Left lung (tissue), 14 donors: ENCODE measurements at places on chromosomes 3 and 15.

DNA sequence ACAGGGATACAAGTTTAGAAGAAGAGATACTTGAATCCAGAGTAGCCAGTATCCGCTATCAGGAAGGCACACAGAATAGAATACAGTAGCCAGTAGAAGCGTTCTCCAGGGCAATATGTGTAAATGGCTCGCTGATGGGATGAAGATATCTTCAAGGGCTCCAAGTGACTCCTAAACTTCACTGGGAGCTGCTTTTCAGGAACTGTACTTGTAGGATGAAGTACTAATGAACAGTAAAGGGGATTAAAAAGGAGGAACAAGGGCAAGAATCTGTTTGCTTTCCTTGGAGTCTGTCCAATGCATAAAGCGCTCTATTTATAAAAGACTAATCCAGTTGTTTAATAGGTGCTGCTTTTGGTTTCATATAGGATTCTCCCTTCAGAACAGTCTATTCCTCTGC, 78.4 kb downstream of the THRB start:
- DNase-seq = no peak

DNA sequence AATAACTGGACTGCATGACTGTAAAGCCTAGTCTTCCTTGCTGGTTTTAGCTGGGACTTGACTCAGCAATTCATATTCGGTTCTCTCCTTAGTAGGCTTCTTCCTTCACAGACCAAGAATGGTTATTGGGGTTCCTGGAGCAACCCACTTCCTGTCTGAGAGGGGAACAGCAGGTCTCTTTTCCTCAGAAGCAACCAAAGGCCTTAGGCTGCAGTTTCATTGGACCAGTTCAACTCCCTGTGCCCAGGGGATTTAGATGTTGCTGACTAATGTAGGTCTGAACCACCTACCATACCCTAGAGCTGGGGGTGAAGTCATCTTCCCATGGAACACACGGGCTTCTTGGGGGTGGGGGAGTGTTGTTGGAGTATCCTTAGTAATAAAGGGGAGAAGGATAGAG, 84.0 kb upstream of the SKOR1 start:
- no peak for DNase-seq

DNA sequence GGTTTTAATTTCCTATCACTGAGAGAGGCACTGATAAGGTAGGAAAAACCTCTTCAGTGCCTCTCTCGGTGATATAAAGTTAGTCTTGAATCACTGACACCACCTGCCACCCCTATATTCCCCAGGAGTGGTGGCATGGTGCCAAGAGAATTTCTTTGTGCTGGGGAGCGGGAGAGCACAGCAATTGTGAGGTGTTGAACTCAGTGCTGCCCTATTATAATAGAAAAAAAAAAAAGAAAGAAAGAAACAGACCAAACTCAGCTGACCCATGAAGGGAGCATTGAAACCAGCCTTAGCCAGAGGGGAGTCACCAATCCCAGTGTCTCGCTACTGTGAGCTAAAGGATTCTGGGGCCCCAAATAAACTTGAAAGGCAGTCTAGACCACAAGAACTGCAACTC, 201.4 kb upstream of the STT3B start:
- no peak for DNase-seq

DNA sequence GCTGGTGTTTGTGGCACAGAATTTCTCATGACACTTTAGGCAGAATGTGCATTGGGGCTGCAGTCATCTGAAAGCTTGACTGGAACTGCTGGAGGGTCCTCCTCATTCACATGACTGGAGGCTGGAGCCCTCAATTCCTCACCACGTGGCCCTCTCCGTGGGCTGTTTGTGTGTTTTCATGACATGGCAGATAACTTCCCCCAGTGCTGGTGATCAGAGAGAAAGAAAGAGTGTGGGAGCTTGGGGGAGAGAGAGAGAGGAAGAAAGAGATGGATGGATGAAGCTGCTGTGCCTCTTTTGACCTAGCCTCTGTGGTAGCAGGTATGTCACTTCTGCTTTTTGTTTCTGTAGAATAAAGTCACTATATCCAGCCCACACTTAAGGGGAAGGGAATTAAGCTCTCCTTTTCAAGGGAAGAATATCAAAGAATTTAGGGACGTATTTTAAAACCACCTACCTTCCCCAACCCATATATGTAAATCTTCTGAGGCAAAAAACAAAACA, 169.6 kb upstream of the IL12A start:
- DNase-seq = no peak

GRCh38 chr3:186670155-186670554, 4.3 kb downstream of the HRG start:
- DNase-seq = no peak

DNA sequence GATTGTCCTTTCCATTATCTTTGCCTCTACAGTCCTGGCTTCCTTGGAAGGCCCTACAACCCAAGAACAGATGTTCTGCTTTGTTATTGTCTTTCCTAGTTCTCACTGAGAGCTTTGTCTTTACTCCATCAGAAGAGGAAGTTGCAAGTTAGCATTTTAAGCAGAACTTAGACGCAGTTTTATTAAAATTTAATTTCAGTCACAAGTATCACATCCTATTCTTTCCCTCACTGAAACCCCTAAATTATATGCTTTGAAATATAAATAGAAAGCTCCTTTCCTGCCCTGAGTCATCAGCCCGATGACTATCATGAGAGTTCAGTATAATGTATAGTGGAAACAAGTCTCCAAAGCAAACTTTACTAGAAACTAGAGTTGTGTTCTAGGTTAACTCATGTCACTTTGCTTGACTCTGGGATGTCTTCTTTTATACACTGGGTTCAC, 291.2 kb upstream of the RBMS3 start:
- DNase-seq = no peak

DNA sequence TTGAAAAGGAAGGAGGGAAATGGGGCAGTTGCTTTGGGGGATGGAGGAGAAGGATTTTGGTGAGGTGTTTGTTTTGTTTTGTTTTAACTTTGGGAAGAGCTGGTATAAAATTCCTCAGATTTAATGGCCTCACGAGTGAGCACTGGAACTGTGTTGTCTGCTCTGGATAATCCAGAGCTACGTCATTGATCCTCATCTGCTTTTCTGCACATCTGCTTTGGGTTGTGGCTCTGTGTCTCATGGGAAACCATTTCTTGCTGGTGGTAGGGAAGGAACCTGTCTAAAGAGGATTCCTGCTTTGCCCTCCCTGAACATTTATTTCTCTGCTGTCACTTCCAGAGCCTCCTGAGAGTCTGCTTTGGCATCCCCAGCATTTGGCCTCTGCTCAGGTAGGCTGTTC, 3.1 kb downstream of the SNRK start:
- DNase-seq = no peak

DNA sequence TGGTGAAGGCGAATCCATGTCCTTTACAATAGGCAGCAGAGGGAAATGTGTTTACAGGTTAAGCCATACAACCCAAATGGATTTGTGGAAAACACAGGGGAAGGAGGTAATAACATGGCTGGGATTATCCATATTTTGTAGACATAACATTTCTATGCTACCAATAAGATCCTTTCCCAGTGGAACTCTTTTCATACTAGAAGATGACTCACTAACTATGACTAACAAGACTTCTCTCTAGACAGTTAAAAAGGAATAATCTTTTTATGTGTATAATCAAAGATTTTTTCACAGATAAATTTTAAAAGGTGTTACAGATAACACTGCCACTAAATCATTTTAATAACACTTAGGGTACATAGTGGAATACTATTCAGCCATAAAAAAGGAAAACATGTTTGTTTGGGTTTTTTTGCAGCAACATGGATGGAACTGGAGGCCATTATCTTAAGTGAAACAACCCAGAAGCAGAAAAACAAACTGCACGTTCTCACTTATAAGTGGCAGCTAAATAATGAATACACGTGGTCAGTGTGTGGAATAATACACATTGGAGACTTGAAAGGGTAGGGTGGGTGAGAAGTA, 39.6 kb downstream of the VPS13C start:
- no peak for DNase-seq

- DNase-seq = no peak
These were observed 93.2 kb downstream of the CD47 start for GRCh38 chr3:107997671-107998070.

DNA sequence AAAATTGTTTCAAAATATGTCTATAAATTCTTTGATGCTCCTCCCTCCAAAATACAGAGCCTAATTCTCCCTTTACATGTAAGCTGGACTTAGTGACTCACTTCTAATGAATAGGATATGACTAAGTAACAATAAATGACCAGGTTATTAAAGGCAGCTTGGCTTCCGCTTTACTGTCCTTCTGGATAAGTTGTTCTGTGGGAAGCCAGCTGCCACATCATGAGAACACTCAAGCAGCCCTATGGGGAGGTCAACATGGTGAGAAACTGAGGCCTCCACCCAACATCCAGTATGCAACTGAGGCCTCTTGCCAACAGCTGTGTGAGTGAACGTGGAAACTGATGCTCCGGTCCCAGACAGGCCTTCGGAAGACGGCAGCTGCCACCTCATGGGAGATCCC, 247.3 kb upstream of the CHRM5 start:
- DNase-seq = no peak

DNA sequence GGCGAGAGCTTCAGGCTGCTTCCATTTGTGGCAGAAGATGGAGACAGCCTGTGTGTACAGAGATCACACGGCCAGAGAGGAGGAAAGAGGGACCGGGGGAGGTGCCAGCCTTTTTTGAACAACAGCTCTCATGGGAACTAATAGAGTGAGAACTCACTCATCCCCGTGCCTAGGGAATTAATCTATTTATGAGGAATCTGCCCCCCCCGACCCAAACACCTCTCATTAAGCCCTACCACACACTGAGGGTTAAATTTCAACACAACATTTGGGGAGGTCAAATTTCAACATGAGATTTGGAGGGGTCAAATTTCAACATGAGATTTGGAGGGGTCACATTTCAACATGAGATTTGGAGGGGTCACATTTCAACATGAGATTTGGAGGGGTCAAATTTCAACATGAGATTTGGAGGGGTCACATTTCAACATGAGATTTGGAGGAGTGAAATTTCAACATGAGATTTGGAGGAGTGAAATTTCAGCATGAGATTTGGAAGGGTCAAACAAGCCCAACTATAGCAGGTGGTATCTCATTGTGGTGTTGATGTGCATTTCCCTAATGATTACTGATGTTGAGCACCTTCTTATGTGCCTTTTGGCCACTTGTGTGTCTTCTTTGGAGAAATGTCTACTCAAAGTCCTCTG, 20.6 kb upstream of the RFTN1 start:
- DNase-seq = no peak

DNA sequence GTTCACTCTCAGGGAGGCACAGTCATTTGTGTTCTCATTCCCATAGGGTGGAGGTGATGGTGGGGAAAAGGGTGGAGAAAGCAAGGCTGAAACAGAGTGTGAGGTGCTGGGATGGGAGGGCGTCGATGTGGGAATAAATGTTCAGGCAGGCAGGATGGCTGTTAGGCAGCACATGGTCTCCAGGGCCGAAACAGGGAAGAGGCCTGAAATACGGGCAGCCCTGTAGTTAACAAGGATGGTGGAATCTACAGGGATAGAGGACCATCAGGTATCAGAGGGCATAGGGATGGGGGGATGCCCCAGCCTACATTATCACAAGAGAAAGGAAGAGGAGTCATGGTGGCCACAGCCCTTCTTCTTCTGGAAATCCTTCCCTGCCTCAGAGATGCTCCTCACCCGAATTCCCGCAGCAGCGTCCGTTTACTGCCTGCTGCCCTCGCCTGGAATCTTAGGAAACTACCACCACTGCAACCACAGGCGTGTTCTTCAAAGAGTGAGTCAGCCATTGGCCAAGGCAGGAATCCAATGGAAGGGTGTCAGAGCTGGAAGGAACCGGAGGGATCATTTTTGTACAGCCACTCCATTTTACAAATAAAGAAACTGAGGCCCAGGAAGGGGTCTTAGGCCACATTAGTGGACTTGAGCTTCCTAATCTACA, 49.7 kb upstream of the POMGNT2 start:
- peak; percentile 62 for DNase-seq

GRCh38 chr3:7684182-7684715, 817.4 kb upstream of the LMCD1 start:
- no peak for DNase-seq

DNA sequence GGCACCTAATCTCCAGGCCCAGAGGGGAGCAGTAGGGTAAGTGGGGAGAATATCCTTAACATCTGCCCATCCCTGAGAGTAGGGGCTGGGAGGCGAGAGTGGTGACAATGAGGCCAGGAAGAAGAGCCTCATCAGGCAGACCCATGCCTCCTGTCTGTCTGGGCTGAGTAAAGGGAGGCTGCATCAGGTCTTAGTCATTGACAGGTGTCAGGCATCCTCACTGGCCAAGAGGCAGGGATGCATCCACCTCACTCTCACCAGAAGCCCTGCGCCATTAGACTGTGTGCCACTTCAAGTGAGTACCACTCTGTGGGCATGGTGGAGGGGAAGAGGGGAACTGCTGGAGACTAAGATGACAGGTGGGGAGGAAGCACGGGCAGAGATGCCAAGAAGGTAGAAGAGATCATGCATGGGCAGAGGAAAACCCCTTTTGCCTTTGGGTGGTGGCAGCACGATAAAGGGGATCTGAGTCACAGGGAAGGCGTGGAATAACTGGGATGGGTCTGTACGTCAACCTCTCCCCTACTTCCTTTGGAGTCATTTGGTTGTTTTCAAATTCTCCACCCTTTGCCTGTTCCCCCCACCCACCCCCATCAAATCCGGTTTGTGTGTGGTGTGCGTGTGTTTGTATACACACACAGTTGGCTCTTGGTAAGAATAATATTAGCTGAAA, 14.1 kb downstream of the ANAPC13 start:
- DNase-seq = no peak

DNA sequence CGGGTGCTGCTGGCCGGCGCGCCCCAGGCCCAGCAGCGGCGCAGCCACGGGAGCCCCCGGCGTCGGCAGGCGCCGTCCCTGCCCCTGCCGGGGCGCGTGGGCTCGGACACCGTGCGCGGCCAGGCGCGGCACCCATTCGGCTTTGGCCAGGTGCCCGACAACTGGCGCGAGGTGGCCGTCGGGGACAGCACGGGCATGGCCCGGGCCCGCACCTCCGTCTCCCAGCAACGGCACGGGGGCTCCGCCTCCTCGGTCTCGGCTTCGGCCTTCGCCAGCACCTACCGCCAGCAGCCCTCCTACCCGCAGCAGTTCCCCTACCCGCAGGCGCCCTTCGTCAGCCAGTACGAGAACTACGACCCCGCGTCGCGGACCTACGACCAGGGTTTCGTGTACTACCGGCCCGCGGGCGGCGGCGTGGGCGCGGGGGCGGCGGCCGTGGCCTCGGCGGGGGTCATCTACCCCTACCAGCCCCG, 777 bp downstream of the LOXL1 start:
- no peak for DNase-seq

DNA sequence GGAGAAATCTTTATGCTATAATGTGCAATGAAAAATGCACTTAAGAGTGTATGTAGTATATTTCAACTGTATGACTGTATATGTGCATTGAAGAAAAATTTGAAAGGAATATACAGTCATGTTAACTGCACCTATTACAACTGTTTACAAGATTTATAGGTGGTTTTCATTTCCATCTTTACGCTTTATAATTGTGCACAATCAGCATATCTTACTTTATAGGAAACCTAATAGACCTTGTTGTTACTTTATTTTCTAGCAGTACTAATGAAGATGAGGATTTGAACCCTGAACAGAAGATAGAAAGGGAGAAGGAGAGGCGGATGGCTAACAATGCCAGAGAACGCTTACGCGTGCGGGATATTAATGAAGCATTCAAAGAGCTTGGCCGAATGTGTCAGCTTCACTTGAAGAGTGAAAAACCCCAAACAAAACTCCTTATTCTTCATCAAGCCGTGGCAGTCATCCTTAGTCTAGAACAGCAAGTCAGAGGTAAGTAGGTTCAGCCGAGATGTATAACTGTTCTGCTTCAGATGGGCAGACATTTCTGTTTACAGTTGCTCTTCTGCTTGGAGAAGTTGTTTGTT, 103.4 kb upstream of the CGNL1 start:
- no peak for DNase-seq

GRCh38 chr15:41561777-41562145, 2.7 kb downstream of the TYRO3 start:
- DNase-seq = no peak
